ENCODE measurements at places on chromosomes 3 and 15.
A peak's percentile ranks its signal among the peaks of the same experiment; 100 is the strongest.

DNA sequence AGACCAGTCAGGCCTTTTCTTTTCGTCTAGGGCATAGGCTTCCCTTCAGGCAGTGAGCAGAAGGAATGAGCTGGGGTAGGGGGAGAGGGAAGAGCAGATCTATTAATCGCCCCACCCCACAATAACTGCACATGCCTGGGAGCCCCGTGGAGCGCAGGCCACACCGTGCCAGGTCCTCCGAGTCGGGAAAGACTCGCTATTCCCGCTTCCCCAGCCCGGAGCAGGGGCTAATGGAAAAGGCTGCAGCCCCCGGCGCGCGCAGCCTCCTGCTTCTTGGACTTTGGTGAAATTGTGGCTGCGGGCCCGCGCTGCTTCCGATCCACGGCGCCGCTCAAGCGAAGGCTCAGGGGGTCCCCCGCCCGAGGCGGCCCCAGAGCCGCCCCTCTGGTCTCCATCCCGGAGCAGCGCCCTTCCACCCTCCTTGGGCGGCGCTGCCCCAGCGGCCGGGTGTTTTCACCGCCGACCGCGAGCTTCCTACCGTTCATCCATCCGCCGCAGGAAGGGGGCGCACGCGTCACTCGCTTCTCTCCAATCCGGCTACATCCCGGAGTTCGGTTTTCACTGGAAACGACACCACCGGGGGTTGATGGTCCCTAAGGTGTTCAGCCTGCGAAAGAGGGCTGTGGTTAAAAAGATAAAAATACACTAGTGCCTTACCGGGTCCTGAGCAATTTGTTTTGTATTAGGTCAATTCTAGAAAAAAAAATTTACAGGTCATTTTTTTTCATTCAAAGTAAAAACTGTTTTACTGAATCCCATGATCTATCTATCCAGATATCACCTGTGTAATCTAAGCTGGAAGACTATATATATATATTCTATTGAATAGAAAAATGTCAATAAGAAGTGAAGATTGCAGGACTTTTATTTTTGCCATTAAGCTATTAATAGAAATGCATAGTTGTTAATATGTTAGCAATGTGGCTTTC is 4.4 kb upstream of the SYNM start:
- peak; percentile 53 for DNase-seq

GRCh38 chr3:3821777-3822176 is 22.5 kb downstream of the LRRN1 start:
- DNase-seq = no peak

- no peak for DNase-seq
Observed at GRCh38 chr15:94259121-94259751, 27.9 kb downstream of the MCTP2 start.

- no peak for DNase-seq
Observed at GRCh38 chr3:114480442-114480841, 186.6 kb downstream of the TIGIT start.

- DNase-seq = no peak
Observed at GRCh38 chr3:98680723-98681122, 82.4 kb upstream of the ST3GAL6 start.

DNA sequence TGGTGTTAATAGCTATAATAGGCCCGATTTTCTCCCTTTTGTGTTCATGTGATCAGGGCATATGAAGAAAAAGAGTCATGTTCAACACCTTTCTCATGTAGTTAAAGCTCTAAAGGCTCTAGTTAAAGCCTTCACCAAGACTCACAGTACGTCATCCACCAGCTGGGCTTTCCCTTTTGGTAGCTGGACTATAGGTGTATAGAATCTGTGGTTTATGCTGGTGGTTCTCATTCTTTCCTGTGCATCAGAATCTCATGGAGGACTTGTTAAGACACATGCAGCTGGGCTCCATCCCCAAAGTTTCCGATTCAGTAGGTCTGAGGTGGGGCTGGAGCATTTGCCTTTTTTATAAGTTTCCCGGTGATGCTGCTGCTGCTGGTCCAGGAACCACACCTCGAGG is 31.0 kb downstream of the CFAP91 start:
- no peak for DNase-seq

- DNase-seq = no peak
Observed at GRCh38 chr15:80934761-80935221, 54.8 kb downstream of the MESD start.
